ENCODE measurements at places on chromosomes 1 and 21.

DNA sequence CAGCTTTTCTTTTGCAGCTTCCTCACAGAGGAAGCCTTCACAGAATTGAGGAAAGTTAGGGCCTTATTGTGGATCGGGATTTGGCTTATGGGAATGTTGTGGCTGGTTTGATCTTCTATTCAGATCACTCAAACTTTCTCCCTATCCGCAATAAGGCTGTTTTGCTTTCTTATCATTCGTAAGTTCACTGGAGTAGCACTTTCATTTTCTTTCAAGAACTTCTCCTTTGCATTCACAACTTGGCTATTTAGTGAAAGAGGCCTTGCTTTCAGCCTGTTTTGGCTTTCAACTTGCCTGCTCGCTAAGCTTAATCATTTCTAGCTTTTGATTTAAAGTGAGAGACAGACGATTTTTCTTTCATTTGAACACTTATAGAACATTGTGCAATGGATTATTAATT, 181.9 kb upstream of the B3GALT2 start:
- DNase-seq, result no peak

DNA sequence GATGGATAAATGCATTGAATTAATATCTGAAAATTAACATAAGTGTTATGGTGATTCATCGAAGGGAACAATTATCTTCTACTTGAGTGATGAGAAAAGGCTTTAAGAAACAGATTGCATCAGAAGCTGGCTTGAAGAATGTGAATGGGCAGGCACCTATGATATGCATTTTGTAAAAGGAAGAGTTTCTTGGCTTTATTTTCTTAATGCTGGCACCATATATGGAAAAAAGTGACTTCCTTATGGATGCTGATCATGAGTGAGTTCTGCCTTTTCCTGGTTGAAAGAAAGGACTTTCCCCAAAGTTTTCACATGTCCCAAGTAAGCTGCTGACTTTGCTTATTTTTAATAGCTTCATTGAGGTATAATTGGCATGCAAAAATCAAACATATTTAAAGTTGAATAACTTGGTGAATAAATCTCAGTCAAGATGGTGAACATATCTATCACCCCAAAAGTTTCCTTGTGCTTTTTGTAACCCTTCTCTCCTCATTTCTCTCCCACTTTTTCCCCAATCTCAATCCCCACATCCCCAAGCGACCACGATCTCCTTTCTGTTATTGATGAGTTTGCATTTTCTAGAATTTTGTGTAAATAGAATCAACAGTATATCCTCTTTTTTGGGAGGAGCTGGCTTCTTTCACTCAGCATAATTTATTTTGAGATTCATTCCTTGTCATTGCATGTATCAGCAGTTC, 74.2 kb downstream of the SPATA46 start:
- no peak for DNase-seq

DNA sequence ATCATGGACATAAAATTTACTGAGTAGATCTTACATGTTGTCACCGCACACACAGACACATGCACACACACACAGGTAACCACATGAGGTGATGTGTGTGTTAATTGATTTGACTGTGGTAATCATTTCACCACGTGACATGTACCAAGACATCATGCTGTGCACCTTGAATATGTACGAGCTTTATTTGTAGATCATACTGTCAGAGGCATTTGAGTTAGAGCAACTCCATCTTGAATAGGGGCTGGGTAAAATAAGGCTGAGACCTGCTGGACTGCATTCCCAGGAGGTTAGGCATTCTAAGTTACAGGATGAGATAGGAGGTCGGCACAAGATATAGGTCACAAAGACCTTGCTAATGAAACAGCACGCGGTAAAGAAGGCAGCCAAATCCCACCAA, 31.7 kb upstream of the TRIM17 start:
- no peak for DNase-seq

DNA sequence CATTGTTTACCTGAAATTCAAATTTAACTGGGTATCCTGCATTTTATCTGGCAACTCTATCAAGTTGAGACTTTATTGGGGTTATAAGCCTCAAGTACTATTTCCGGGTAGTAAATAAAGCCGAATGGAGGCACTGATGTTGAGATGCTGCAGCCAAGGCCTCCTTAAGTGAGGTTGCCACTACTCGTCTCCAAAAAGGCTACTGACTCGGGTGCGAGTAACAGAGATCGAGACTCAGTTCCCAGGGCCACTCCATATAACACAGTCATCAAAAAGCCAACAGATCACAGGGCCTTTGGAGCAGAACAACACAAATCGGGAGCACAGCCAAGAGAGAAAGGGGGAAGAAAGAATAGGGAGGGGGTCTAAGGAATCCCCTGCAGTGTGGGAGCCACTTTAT, 524 bp downstream of the COPA start:
- no peak for DNase-seq

DNA sequence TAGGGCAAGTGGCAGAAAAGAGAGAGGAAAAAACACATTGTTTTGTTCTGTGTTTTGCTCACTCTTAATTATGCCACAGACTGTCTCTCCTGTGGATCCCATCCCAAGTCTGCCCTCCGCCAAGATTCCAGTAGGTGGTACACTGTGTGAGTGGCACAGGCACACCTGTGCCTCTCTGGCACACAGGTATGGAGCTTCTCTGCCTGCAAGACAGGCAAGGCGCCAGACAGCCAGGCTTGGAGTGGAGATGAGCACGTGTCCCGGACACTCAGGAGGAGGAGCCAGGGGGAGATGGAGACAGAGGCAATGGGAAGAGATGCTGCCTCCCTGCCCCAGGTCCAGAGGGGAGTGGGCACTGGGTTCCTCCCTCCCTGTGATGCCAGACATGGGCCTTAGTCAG, 6.5 kb upstream of the GRIK3 start:
- no peak for DNase-seq

- no peak for DNase-seq
Observed at GRCh38 chr21:26588446-26588845, 15.4 kb upstream of the CYYR1 start.

GRCh38 chr21:28779914-28780313, 212.8 kb downstream of the LTN1 start:
- no peak for DNase-seq
